ENCODE measurements at places on chromosomes 13 and 19.

DNA sequence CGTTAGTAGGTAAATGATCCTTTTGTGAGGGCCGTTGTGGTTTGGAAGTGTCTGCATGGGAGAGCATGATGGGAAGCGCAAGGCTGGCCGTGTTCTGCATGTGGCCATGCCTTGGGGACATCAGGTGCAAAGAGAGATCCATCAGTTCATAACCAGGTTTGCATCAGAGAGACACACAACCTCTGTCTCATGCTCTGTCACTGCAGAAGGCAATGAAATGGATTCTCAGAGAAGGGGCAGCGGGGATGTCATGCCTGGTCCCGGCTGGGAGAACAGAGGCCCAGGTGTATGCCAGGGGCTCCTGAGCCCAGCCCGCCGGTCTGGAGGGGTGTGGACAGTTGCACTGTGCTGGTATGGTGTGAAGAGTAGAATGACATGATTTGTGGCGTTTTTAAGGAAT, 60.2 kb downstream of the GGACT start:
- no peak for DNase-seq

DNA sequence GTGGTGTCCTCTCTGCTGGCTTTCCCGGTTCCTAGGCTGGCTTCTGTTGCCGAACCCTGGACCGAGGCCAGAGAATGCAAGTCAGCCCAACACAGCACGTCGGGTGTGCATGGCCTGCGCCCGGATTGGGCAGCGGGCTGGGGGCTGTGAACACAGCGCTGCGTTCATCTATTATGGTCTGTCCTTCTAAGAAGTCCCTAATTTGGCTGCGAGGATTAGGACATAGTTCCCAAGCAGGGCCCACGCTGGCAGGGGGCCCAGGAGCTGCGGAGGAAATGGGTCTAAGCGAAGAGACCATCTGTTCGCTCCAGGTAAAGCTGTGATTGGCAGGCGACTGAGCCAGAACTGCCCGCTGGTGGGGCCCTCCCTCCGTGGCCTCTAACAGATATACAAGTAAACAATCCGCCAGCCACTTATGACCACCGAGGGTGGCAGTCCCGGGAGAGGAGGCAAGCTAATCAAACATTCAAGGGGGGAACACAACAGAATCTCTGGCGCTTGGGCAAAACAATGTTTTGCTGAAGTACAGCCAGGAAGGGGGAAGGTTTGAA, 6.0 kb downstream of the SYCE2 start:
- DNase-seq: no peak

DNA sequence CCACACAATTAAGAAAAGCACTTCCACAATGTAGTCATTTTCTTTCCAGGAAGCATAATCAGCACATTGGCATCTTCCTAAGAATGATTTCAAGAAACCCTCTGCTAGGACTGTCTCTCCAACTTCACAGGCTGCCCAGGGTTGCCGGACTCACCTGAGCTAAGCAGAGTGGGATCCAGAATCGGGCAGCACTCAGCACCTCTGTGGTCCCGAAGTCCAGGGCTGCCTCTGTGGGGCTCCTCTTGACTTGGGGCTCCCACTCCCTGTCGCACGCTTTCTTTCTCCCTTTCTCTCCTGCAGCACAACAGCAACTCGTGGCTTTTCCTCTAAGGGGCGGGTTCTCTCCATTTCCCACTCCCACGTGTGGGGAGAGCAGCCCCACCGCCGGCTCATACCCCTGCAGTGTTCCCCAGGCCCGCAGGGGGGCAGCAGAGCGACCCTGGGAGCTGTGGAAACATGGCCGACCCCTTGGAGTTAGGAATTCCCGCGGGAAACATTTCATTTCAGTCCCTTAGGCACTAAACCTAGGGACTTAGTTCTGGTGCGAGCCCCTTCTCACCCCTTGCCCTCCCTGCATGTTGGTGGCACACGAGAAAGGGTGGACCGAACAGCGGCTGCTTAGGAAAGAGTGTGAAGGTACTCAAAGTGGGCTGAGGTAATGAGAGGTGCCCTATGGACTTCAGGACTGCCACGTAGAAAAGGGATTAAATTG, at the start of gene TMEM272:
Gene TMEM272 (minus strand): TSS at position 316 of the 712 bp plus-strand sequence. CDS start 6,647 bp downstream, outside the sequence.
- DNase-seq: peak; percentile 23

DNA sequence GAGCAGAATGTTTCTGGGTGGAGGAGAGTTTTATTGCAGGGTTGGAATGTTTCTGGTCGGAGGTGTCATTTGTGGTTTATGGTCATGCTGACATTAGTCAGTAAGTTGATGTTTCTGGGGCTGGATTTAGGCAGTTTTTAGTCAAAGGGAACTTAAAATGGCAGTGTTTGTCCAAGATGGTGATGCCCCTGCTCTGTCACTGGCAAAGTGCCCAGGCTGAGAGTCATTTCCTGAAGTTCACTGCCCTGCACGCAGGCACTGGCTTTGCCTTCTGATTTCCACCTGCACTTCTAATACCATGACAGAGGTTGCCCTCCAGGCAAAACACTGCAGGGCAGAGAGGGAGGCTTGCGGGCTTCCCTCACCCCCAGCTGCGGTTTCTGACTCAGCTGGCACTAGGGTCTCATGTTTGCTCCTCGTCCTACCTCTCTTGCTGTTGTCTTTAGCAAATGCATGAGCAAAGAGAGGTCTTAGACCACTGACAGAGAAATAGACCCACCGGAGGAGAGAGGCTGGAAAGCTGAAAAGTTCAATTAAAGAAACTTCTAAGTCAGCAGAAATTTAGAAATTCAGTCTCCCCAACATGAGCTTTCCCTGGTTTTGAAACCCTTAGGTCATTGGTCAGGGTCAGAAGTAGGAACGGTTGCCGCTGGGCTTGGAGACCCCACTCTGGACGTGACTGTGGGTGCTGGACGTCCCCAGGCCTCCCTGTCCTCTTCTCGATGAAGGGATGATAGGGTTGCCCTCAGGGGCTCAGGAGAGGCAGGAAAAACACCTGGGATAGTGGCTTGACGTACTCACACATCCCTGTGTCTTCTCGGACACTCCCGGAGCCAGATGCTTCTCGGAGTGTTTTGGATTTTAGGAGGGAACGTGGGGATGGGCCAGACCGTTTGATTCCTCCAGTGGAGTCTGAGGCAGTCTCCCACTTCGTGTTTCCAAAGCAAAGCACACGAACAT, 26.3 kb downstream of the TMEM255B start:
- no peak for DNase-seq

- DNase-seq: no peak
Observed at GRCh38 chr13:108268466-108269112, 929 bp upstream of the TNFSF13B start.

DNA sequence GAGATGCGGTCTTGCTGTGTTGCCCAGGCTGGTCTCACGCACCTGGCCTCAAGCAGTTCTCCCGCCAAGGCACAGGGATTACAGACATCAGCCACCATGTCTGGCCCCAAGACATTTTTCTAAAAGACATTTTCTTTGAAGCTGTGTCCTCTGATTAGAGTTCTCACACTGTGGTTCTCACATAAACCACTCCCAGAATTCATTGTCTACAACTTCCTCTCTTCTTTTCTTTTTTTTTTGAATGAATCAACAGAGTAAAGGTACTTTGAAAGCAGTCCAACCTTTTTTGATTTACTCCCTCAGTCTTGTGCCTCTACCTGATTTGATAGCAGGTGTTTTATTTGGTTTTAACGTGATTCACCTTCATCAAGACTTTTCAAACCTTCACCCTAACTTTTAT, 14.3 kb upstream of the SHD start:
- no peak for DNase-seq

DNA sequence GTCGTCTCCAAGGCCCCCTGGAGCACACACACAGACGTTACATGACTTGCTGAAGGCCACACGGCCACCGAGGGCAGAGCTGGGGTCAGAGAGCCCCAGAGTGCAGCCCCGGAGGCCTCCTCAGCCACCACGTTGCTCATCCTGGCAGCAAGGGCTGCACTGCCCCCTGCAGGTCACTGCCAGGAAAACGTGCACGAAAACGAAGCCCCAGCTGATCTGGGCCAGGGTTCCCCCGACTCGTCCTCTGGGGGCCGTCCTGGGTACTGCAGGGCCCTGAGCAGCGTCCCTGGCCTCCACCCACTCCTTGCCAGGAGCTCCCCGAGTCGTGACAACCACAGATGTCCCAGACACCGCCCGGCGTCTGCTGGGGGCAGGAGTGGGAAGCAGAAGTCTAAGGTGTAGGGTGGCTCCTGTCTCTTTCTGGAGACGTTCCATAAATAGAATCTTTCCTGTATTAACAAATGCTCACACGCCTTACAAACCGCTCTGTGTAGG, 3.4 kb downstream of the TPGS1 start:
- no peak for DNase-seq

- no peak for DNase-seq
Observed at GRCh38 chr13:79528356-79528755, 47.4 kb downstream of the NDFIP2 start.

GRCh38 chr19:27745978-27746542, 1466.9 kb downstream of the UQCRFS1 start:
- DNase-seq: no peak

DNA sequence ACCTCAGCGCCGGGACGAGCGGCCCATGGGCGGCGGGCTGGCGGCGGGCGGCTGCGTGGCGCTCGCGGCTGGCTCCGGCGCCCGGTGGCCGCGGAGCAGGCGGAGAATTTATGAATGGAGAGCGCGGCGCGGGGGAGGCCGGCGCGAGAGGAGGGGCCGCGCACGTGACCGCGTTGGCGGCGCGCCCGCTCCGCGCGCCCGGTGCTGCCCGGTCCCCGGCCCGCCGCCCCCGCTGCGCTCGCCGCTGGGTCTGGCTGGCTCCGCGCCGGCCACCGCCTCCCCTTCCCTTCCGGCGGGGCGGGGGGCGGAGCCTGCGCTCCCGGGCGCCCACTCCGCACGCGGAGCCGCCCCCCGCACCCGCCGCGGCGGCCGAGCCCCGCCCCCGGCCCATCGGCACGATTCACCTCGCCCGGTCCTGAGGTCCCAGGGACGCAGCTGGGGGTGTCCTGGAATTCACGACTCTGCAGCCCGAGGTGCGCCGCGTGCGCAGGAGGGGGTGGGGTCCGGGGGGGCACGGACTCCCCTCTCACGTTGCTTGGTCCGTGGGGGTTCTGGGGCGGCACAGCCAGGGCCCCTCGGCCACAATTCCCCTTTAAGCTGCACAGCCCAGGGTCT, at the start of gene CBARP:
Gene CBARP (minus strand): TSS at position 252 of the 615 bp plus-strand sequence. CDS start 1,905 bp downstream, outside the sequence.
- no peak for DNase-seq

GRCh38 chr19:41362143-41362847, 1.7 kb downstream of the B9D2 start:
- no peak for DNase-seq

DNA sequence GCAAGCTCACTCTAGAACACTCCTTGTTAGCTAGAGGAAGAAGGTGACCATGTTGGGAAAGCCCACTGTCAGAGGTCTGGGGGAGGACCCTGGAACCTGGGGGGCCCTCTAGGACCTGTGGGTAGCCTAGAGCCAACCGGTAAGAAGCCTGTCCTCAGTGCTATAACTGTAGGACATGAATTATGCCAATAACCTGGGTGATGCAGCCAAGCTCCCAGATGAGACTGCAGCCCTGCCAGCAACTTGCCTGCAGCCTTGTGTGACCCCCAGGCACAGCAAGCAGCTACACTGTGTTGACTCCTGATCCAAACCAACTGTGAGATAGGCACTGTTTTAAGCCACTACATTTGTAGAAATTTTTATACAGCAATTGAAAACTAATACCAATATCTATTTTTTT, 122.3 kb downstream of the MIPEP start:
- DNase-seq: no peak

- no peak for DNase-seq
Observed at GRCh38 chr13:26759249-26759906, 1.2 kb downstream of the GPR12 start.

DNA sequence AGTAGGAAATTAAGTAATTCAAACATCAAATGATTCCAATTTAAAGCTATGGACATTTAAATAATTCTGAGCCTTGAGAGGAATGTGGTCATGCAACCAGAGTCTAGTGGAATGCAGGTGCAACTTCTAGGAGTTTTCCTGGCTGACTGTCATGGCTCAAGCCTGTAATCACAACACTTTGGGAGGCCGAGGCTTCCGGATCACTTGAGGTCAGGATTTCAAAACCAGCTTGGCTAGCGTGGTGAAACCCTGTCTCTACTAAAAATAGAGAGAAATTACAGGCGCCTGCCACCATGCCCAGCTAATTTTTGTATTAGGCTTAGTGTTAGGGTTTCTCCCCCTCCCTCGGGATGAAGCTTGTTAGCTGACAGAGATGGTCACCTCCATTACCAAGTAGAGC, 6.4 kb downstream of the ZNF808 start:
- DNase-seq: no peak

GRCh38 chr19:56707821-56708220, 36.3 kb upstream of the ZNF835 start:
- no peak for DNase-seq

GRCh38 chr19:48608798-48609263, 2.3 kb downstream of the SPACA4 start:
- no peak for DNase-seq

DNA sequence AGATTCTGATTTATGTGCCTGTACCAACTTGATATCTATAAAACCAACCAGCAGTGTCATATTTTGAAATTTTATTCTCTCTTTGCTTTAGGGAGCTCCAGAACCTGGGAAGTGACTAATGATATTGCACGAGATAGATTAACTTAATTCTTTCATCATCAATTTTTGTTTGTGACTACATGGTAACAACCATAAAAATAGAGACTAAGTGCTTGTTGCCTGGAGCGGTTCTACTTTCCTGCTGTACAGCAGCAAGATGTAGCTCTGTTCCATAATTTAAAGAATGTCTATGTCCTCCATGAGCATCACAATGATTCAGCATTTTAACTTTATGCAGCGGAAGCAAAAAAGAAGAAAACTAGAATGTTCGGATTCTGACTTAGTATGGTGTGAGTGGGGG, 275.6 kb downstream of the KLF5 start:
- no peak for DNase-seq

DNA sequence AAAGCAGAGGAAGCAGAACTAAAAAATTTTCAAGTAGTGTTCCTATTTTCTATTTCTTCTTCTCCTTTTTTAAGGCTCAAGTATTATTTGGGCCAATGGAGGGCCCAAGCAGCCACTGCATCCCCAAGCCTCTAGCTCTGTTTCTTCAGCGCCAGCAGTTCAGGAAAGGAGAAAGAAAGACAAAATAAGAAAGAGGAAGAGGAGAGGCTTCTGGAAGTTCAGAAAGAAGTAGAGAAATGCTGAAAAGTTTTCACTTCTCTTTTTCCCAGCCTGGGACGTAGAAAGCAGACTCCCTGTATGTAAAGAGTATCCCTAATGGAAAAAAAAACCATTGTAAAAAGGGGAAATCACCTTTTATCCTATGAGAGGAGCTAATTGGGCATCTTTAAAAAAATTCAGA, 165.5 kb upstream of the KLF12 start:
- no peak for DNase-seq

DNA sequence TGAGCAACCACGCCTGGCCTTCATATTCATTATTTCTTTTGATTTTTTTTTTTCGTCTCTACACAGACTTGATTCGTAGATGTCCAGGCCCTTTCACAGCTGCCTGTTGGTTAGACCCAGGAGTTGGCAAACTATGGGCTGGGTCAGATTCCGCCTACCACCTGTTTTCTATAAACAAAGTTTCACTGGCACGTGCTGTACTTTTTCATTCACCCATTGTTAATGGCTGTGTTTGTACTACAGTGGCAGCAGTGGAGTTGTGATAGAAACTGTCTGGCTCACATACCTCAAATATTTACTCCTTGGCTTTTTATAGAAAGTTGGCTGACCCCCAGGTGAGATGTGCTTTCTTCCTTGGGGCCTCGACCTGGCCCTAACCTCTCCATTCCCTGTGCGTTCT, 72.9 kb upstream of the TEX29 start:
- no peak for DNase-seq

All from right renal cortex interstitium (tissue), 3 donors.